Smooth muscle cell of the brain vasculature (primary cell): ENCODE measurements at places on chromosomes 2 and 18.

DNA sequence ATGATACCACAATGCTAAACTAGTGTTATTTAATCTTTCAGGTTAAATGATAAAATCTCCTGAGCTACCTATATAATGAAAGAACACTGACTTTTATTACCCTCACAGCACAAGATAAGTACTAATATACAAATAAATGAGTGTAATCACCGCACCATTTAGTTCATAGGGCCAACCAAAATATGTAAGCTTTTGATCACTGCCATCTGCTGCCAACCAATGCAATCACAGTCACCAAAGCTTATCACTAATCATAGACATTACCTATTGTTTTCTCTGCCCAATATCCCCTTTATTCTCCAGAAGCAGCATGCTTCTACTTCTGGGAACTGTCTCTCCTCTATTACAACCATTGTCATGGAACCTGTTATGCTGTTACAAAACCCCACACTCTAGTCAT, 151.6 kb upstream of the LRATD1 start:
- DNase-seq, result no peak

- no peak for DNase-seq
These were observed 190.7 kb downstream of the GBX2 start for GRCh38 chr2:235977445-235977844.

DNA sequence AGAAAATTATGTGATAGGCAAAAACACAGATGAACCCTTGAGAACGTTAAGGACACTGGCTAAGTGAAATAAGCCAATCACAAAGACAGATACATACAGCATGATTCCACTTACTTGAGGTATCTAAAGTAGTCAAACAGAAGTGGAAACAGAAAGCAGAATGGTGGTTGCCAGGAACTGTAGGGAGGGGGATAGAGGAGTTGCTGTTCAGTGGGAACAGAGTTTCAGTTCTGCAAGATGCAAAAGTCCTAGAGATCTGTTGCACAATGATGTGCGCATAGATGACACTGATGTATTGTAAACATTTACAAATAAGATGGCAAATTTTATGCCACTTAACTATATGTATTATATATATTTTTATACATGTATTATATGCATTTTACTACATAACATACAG, 59.7 kb downstream of the POLE4 start:
- DNase-seq, result no peak

GRCh38 chr2:150557020-150557600, 69.6 kb upstream of the RND3 start:
- no peak for DNase-seq

- DNase-seq, result no peak
These were observed 17.6 kb upstream of the BOK start for GRCh38 chr2:241540771-241541561.

DNA sequence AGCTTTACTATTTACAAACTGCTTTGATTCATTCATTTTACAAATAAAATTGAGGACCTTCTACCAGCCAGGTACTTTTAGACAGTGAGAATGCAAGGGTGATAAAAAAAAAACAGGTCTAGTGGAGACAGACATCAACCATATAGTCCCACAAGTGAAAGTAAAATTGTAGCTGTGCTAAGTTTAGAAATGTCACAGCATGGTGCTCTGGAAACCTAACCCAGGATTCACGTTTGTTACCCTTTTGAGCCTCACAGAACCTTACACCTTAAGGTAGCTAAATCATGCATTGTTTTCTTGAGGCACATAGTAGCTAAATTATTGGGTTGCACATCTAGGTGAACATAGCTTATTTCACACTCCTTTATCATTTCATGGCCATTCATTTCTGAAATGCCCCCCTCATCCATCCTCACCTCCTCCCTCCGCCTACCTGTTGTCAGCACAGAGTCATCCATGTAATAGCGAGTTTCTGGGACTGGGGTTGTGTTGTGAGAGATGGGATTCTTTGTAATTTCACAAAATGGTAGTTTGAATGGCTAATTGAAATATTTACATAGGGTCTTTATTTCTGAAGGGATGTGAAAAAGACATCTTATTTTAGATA, 7.1 kb downstream of the MTA3 start:
- no peak for DNase-seq

DNA sequence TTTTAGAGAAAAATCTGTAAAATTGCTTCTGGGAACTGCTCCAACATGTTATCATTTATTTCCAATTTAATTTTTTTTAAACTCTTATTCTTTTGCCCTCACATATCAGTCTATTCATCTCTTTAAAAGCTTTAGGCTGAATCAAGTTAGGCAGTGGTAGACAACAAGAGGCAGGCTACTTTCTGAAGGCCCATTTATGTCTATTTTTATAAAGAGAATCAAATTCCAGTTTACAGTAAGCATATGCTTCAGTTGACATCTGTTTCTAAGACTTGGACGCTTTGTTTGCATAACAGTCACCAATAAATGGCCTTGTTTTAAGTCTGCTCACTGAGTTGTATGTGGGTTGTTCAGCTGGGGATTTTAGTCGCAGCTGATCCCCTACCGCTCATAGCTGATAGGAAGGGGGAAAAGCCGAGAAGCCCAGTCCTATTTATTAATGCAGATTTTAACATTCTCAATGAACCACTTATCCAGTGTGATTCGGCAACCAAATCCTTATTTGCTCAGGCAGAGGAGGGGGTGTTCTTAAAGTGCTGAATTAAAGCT, 260.4 kb upstream of the SIX3 start:
- no peak for DNase-seq

DNA sequence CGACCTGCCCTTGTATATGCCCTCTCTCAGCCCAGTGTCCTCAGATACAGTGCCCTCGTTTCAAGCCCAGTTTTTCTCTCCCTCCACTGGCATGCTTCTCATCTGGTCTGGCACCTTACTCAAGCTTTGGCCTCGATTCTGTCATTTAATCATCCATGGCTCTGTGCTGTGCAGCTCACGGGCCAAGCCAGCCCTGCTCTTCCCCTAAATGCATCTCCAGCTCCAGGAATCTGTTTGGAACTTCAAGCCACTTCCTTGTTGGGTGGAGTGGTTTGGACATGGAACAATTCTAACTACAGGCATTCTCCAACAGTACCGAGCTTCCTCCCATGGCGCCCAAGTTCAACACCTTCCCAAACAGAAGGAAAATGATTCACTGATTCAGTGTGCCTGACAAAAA, 76.7 kb upstream of the ZNF397 start:
- no peak for DNase-seq

- DNase-seq, result no peak
These were observed 48.3 kb upstream of the PLA2R1 start for GRCh38 chr2:160110674-160111239.

GRCh38 chr2:228180181-228181097, 1.0 kb downstream of the SPHKAP start:
- DNase-seq, result no peak

DNA sequence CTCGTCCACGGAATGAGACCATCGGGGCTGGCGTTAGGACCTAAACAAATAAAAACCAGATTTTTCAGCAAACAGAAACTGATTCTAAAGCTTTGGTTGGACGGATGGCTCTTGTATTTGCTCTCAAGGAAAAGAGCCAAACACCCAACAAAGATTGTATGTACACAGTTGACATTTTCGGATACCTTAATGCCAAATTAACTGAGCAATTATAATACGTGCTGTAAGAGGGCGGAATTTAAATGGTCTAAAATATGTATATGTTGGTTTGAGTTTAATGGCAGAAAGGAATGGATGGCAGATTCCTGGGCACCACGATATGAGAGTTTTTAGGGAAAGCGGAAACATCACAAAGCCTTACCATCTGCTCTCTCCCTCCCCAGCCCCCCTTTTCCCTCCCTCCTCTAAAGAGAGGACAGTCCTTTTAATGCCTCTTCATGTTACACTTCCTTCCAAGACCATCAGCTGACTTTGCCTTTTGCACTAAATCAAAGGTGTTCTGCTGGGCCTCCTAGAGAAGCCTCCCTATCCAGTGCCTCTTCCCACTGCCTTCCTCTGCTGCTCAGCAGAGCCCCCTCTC, 33.3 kb downstream of the STAT1 start:
- no peak for DNase-seq

DNA sequence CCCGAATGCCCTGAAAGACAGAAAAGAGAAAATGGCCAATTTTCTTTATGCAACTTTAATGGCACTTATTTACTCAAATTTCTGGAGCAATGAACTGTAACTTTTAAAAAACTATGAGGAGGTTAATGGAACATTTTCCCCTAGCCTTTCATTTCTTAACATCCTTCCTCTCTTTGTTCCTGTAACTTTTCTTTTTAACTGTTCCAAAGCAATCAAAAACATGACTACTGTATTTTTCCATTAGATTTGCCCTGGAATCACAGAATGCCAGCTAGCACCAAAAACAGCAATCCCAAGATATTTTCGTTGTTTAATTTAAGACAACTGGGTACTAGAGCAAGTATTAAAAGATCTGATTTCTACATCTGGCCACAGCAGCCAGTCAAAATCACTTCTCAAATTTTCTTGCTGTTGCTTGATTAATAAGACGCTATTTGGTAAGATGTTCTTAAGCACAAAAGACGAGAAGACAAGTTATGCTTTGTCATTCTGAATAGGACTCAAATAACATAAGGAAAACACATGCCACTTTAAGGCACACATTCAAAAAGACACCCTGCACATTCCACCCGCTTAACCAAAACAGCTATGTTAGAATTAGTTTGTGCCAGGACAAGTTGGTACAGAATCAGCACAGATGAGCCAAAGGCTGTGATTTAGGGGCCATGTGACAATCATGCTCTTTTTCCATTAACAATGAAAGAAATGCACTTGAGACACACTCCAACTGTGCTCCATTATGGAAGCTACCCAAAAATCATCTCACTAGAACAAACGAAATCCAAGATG, 3.6 kb downstream of the STARD7 start:
- DNase-seq, result no peak

- DNase-seq, result no peak
These were observed 61.9 kb upstream of the CREB1 start for GRCh38 chr2:207467716-207468347.

DNA sequence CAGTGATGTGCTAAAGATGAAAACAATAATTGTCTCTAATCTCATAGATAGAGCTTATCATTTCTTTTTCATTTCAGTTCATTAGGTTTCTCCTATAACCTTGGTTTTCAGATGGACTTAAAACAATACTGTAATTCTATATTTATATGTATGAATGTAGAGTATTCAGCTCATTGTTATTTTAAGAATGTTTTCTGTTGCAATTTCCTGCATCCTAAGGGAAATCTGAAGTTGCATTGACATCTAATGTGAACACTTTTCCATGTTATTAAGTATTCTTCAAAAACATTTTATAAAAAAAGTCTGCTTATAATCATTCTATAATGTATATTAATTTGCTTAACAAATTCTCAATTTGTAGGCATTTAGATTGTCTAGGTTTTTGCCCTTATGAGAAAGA, 288.9 kb downstream of the XIRP2 start:
- no peak for DNase-seq

GRCh38 chr2:12416600-12416999, 300.1 kb upstream of the TRIB2 start:
- DNase-seq, result no peak

- DNase-seq, result no peak
These were observed 219.3 kb upstream of the TMEFF2 start for GRCh38 chr2:192413812-192414681.

GRCh38 chr18:21955757-21956652, 213.4 kb upstream of the GATA6 start:
- peak; percentile 49 for DNase-seq

- DNase-seq, result no peak
These were observed 58.0 kb upstream of the TMEM247 start for GRCh38 chr2:46421361-46421760.

DNA sequence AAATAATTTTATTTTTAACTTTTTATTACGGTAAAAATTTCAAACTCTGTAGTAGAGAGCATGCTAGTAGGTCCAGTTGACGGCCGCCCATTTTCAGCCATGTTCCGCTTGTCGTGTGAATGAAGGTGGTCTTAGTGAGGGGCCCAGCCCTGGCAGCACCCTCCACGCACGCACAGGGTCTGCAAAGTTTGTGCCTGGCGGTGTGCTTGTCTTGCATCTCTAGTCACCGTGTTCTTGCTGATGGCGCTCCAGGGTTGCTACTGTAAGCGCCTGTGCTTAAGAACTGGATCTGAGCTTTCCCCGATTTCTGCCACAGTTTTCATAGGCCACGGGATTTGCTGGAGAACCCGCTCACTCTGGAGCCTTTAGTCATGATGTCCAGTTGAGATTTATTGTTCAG, 28.9 kb downstream of the LDLRAD4 start:
- DNase-seq, result no peak

DNA sequence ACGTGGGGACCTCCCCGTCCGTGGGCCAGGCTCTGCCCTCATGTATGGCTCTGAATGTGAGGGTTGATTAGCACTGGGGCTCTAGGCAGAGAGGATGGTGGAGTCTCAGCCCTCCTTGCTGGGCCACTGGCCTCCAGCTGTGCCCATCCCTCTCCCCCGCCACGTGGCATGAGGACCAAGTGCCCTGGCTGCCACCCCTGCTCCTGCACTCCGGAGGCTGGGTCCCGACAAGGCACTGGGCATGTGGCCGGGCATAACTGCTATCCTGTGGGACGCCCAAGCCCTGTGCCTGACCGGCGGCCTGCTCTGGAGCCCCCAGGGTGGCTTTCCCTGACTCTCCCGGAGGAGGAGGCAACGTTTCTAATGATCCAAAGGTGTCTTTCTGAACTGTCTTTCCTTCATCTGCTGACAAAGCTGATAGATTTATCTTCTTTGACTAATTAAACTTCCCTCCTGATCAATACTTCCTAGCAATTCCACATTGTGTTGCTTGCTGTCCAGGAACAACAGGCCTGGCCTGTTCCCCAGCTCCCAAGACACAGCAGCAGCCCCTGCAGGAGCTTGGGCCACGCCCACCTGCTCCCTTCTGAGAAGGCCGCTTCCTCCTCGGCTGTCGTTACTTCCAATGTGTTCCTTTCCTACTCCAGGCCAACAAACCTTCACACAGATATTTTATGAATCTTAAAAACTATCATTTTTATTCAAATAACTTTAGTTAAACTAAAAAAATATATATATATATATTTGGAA, 132.0 kb downstream of the SNTG2 start:
- no peak for DNase-seq

DNA sequence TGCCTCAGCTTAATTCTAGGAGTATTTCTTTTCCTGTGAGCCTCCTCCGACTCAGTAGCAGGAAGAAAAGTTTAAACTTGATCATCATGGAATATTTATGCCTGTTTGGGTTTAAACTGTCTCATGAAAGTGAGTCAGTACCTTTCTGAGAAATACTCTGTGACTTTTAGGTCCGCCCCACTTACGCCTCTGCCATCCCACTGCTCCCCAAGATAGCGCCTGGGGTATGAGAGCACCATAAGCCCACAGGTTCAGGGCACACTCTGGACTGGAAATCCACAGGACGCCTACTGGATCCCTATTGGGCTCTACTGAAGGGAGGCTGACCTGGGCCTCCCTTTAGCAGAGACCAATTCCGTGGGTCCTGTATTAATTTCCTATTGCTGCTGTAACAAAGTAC, 175.8 kb upstream of the CDH20 start:
- no peak for DNase-seq

- no peak for DNase-seq
These were observed 408.0 kb downstream of the LRATD1 start for GRCh38 chr2:15040429-15041084.

DNA sequence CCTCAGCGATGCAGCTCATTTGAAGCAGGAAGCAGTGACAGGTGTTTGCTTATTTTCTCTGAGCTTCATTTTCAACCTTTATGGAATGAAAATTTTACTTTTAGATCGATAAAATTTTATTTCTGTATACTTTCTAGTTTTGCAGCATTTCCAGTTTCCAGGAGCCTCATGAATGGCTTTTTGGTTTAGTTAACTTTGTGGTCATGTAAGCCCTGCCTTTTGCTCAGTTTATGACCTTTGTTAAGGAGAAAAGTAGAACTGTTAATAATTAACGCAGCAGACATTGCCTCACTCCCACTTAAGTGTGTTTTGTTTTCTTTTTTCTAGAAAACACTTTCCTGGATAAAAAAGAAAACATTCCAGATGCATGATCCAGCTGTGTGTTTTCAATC, 4.4 kb upstream of the FARP2 start:
- DNase-seq, result no peak
